ENCODE measurements at places on chromosomes 1 and 21. TPM values are rescaled to one million over a fixed set of nuclear protein-coding genes. Genes with fewer than 3 reads are reported as not detected.

LRRC38 gene
- total RNA-seq, result 0.50 TPM

WLS gene
- total RNA-seq, result 154 TPM

DNASE2B gene
- not detected for total RNA-seq

CA6 gene
- total RNA-seq, result not detected

C1orf115 gene
- total RNA-seq, result 4.2 TPM

ORC1 gene
- 3.4 TPM for total RNA-seq

MXRA8 gene
- 203 TPM for total RNA-seq

WNT3A gene
- total RNA-seq, result not detected

AGRN gene
- total RNA-seq, result 35.2 TPM

OR2L2 gene
- total RNA-seq, result under 0.01 TPM

SERTAD4 gene
- 0.33 TPM for total RNA-seq

TSNAX gene
- total RNA-seq, result 34.1 TPM

OR2T2 gene
- total RNA-seq, result not detected

GJA9 gene
- 0.12 TPM for total RNA-seq

DNAJC28 gene
- total RNA-seq, result 1.1 TPM

PTGS2 gene
- total RNA-seq, result 12.8 TPM

MSH4 gene
- total RNA-seq, result 0.25 TPM

TNFRSF9 gene
- under 0.01 TPM for total RNA-seq

VSIG8 gene
- 0.12 TPM for total RNA-seq

ANKRD65 gene
- 0.87 TPM for total RNA-seq

KIAA0040 gene
- 0.44 TPM for total RNA-seq

SH2D1B gene
- total RNA-seq, result not detected

MAP3K7CL gene
- total RNA-seq, result 11.8 TPM

Data from uterine smooth muscle cell (primary cell).